ENCODE measurements at places on chromosomes 13 and 19. TPM values are rescaled to one million over a fixed set of nuclear protein-coding genes. Genes with fewer than 3 reads are reported as not detected.

DNA sequence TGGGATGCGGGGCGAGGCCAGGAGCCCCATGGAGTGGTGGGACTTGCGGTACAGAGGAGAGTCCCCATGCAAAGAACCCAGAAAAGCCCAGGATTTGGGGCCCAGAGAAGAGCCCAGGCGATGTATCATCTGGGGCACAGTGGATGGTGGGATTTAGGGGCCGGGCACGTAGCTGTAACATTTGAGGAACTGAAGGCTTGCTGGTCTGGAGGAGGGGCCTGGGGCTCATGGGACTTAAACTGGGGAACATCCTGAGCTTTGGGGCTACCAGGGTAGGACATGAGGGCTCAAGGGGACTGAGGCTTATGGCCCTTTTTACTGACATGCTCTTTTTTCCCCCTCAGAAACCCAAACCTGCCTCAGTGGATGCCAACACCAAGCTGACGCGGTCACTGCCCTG is 13.5 kb downstream of the MED25 start:
- H3K36me3 ChIP-seq, result peaks cover 27% of the 10 kb centered on the region
- no peak overlapping the region for H3K4me3 ChIP-seq
- DNase-seq, result no peak
- no peaks in the 10 kb centered on the region for H3K4me1 ChIP-seq
- no peaks in the 10 kb centered on the region for H3K27me3 ChIP-seq

- no peaks in the 10 kb centered on the region for H3K27me3 ChIP-seq
- H3K4me3 ChIP-seq, result no peak overlapping the region
- no peaks in the 10 kb centered on the region for H3K4me1 ChIP-seq
- no peak overlapping the region for H3K27ac ChIP-seq
- no peaks in the 10 kb centered on the region for H3K36me3 ChIP-seq
These were observed 31.7 kb downstream of the ARHGAP35 start for GRCh38 chr19:46892252-46893179.

DNA sequence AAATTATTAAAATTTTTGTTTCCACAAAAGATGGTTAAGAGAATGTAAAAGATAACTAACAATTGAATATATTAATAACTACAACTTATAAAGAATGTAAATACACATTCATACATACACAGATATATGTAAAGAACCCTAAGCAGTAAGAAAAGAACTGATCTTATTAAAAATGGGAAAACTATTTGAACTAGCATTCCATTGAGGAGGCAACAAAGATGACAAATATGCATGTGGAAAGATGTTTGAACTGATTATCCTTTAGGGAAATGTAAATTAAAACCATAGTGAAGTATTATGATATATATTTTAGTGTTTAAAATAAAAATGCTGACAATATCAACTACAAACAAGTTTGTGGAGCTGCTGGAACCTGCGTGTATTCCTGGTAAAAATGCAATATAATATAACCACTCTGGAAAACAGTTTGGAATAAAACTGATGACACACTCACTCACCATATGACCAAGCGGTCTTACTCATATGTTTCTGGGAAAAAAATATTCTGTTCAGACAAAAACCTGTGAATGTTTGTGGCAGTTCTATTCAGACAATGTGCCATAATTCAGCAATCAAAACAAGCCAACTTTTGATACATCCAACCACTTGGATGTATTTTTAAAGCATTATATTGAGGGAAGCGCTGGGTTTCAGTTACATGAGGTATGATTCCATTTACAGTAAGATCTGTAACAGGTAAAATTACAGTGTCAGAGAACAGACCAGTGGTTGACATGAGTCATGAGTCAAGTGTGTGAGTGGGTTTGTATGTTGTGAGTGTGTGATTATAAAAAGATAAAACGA is 694.4 kb upstream of the SLITRK5 start:
- no peaks in the 10 kb centered on the region for H3K4me1 ChIP-seq
- DNase-seq, result no peak

DNA sequence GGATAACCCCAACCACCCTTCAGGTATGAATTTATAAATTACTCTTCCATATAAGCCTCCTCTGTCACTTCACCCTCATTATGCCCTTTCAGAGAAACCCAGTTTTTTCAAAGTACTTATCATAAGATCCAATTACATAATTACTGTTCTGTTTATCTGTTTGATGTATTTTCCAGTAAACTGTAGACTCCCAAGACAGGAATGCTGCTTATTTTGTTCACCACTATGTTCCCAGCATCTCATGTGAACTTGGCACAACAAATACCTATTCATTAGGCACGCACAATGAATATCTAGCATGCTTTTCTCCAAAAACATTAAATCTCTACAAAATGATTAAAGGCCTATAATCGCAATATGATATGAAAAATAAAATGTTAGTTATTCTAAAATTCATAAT is 13.2 kb downstream of the ENOX1 start:
- no peak overlapping the region for H3K4me3 ChIP-seq
- no peak overlapping the region for H3K27ac ChIP-seq
- no peak for DNase-seq
- no peaks in the 10 kb centered on the region for H3K36me3 ChIP-seq
- H3K27me3 ChIP-seq, result peaks cover 26% of the 10 kb centered on the region

Gene PPP1R15A
- 85.1 TPM for total RNA-seq

DNA sequence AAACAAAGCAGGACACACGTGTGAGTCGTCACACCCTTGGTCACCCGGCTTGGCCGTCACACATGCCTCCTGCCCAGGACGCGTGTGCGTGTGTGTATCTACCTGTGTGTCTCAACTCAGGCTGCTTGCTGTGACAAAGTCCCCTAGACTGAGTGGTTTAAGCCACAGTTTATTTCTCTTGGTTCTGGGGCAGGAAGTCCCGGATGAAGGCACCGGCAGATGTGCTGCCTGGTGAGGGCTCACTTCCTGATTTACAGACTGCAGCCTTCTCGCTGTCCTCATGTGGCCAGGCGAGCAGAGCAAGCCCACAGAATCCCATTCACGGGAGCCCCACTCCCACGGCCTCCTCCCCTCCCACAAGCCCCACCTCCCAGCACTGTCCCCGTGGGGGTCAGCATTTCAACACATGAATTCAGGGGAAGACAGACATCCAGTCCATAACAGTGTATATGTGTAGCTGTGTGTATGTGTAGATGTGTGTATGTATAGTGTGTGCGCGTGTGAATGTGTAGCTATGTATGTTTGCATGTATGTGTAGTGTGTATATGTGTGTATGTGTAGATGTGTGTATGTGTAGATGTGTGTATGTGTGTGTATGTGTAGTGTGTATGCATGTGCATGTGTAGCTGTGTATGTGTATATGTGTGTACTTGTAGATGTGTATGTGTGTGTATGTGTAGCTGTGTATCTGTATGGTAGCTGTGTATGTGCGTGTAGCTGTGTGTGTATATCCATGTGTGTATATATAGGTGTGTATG is 51.5 kb downstream of the MCF2L start:
- no peak overlapping the region for H3K27ac ChIP-seq
- H3K4me3 ChIP-seq, result no peak overlapping the region
- no peaks in the 10 kb centered on the region for H3K27me3 ChIP-seq
- no peak for DNase-seq
- H3K4me1 ChIP-seq, result peaks cover 21% of the 10 kb centered on the region

Gene KIR3DL1
- not detected for total RNA-seq

DNA sequence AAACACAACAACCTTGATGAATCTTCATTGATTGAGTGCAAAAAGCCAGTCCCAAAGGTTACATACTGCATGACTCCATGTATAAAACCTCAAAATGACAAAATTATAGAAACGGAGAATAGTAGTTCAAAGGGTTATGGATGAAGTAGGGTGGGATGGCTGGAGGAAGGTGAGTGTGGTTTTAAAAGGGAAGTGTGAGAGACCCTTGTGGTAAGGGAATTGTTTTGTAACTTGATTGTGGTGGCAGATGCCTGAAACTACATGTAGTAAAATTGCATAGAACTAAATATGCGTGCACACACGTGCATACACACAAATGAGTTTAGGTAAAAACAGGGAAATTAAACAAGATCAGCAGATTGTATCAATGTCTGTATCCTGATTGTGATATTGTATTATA is 340.7 kb downstream of the MTUS2 start:
- no peaks in the 10 kb centered on the region for H3K4me1 ChIP-seq
- H3K4me3 ChIP-seq, result no peak overlapping the region
- no peak overlapping the region for H3K27ac ChIP-seq
- no peak for DNase-seq
- H3K36me3 ChIP-seq, result no peaks in the 10 kb centered on the region
- peaks cover 3% of the 10 kb centered on the region for H3K27me3 ChIP-seq

Gene WDR87
- not detected for total RNA-seq

- H3K27ac ChIP-seq, result no peak overlapping the region
- DNase-seq, result no peak
- no peak overlapping the region for H3K4me3 ChIP-seq
- no peaks in the 10 kb centered on the region for H3K4me1 ChIP-seq
- H3K27me3 ChIP-seq, result no peaks in the 10 kb centered on the region
These were observed 11.4 kb upstream of the CD22 start for GRCh38 chr19:35317464-35318043.

DNA sequence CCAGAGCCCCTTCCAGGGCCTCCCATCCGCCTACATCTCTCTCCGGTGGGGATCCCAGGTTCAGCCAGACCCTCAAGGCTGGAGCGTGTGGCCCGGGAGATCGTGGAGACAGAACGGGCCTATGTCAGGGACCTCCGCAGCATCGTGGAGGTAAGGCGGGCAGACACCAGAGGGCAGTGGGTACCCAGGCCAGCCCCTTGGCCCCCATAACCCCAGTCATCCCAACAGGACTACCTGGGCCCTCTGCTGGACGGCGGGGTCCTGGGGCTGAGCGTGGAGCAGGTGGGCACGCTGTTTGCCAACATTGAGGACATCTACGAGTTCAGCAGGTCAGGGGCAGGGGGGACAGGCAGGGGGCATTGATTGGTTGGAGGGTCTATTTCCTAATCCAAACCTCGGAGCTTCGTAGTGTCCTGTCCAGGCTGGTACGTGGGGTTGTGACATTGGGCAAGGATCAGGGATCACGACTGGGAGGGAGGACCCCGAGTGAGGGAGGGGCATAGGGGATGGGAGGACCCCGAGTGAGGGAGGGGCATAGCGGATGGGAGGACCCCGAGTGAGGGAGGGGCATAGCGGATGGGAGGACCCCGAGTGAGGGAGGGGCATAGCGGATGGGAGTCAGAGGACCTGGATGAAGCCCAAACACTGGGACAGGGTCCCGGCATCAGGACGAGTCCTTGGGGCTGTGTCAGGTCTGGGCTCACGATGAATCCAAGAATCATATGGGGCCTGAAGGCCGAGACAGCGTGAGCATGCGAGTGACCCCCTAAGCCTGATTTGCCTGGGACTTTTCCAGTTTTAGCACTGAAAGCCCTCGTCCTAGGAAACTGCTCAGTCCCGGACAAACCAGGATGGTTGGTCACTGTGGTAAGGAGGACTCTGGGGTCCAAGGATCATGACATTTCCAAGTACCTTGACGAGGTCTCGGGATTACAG is 2.9 kb downstream of the PLEKHG2 start:
- no peak for DNase-seq
- H3K4me1 ChIP-seq, result peaks cover 17% of the 10 kb centered on the region
- peak overlapping the region; percentile 95 for H3K27ac ChIP-seq
- peaks cover 28% of the 10 kb centered on the region for H3K36me3 ChIP-seq
- no peaks in the 10 kb centered on the region for H3K27me3 ChIP-seq

All from cardiac muscle cell (in vitro differentiated cells and primary cell).